DMS153 (cell line): ENCODE measurements at places on chromosomes 1 and 21.

DNA sequence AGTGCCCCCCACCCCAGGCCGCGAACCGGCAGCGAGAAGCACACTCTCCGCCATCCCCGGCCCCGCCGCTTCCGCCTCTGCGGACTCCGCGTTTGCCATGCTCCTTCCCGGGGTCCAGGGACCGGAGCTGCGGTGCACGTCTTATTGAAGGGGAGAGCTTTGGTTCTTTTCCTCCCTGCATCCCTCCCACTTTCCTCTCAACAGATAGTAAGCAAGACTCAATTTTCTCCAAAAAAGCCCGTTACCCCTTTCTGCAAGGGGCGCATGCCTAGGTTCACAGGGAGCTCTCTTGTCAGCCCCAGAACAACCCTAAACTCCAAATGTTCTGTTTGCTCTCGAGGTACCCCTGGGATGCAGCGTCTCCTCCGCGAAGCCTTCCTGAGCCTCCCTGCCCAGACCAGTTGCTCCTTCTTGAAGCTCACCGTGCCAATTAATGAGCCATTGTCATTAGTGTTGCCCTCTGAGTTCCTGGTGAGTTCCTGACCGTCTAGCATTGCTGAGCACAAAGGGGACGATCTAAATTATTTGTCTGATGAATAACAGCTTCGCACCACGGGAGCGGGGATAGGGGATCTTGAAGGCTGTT is 8.1 kb downstream of the FOXD3 start:
- no peak for DNase-seq

DNA sequence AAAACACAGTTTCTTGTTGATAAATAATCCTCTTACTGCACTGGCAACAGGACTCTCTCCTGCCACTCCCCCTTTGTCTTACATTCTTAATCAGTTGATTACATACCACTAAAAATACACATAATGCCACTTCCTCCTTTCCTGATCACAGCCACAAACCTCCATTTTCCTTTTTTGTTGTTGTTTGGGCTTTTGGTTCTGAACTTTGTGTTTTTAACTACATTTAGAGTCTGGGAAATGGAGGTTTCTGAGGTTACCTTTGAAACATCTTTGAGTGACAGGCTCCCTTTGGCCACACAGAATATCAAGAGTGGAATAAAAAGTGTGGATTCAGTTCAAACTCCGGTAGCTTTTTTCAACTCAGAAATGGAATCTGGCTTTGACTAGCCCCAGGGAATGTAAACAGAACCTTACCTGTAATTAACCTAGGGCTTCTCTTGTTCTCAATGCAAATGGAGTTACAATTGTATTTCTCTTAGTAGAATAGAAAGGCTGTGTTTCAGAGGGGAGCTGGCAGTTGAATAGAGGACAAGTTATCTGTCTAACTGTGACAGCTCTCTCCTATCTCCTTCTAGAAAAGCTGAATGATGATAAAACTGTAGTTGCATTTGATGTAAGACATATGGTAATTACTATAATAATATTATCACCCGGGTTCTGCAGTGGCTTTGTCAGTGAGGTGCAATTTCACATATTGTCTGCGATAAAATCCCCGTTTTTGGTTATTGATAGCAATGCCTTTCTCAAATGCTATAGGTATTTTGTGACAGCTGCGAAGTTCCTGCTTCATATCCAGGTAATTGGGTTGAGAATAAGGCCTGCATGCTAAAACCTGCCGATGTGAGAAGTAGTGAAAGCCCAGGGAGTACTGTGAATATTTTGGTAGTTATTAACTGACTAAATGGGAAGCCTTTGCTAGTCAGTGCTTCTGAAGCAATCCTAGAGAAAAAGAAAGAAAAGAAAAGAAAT is 66.9 kb downstream of the ST6GALNAC5 start:
- no peak for DNase-seq

GRCh38 chr21:14982336-14982735 is 82.5 kb downstream of the NRIP1 start:
- no peak for DNase-seq

- no peak for DNase-seq
Measured at GRCh38 chr1:156162430-156163037, 9.1 kb downstream of the SEMA4A start.

- DNase-seq, result no peak
Measured at GRCh38 chr21:14064296-14064645, 146.5 kb downstream of the LIPI start.

DNA sequence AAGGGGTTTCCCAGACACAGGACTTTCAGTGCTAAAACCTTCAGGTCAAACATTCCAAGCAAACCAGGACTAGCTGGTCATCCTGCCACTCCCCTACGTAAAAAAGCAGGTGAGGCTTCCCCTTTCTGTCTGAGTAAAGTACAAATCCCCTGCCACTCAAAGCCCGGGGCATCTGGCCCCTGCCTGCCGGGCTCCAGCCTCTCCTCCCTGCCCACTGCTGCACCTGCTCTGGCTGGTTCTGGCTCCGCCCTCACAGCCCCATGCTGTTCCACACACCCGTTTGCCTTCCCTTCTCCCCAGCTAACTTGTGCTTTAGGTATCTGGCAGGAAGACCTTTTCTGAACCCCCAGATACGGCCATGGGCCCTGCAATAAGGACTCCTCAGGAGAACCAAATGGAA is 23.3 kb upstream of the S100A7 start:
- DNase-seq, result peak; percentile 88

- DNase-seq, result no peak
Measured at GRCh38 chr21:25191141-25191540, 416.1 kb downstream of the MRPL39 start.

GRCh38 chr1:212607206-212607912 is 1.2 kb upstream of the ATF3 start:
- no peak for DNase-seq

DNA sequence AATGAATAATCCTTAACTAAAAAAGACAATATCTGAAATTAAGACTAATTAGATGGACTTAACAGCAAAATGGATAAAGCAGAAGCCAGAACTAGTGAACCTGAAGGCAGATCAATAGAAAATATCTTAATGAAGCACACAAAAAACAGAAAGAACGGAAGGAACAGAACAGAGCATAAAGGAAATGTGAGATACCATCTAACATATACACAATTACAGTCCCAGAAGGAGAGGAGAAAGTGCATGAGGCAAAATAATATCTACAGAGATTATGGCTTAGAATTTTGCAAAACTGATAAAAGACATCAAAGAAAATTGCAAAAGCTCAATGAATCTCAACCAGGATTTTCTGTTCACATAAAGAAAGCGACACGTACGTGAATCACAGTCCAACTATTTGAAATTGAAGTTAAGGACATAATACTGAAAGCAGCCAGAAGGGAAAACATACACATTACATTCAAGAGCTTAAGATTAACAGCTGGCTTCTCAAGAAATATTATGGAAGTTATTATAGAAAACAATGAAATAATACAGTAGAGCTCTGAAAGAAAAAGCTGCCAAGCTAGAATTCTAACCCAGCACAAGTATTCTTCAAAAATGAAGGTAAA is 182.0 kb downstream of the CDC42BPA start:
- DNase-seq, result no peak

DNA sequence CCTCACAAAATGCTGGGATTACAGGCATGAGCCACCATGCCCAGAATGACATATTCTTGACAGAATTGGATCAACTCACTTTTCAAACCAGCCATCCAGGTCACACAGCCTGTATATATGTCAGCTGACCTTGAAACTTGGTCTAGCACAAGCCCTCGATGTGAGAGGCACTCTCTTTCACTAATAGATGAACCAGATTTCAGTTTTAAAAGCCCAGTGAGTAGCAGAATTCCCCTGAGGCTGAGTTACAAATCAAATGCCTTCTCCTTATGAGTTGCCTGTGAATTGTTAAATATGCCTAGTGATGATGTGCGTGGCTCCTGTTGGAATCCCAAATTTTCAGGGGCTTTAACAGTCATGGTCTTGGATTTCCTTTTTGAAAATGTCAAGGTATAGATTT is 88.7 kb downstream of the CD247 start:
- DNase-seq, result no peak

DNA sequence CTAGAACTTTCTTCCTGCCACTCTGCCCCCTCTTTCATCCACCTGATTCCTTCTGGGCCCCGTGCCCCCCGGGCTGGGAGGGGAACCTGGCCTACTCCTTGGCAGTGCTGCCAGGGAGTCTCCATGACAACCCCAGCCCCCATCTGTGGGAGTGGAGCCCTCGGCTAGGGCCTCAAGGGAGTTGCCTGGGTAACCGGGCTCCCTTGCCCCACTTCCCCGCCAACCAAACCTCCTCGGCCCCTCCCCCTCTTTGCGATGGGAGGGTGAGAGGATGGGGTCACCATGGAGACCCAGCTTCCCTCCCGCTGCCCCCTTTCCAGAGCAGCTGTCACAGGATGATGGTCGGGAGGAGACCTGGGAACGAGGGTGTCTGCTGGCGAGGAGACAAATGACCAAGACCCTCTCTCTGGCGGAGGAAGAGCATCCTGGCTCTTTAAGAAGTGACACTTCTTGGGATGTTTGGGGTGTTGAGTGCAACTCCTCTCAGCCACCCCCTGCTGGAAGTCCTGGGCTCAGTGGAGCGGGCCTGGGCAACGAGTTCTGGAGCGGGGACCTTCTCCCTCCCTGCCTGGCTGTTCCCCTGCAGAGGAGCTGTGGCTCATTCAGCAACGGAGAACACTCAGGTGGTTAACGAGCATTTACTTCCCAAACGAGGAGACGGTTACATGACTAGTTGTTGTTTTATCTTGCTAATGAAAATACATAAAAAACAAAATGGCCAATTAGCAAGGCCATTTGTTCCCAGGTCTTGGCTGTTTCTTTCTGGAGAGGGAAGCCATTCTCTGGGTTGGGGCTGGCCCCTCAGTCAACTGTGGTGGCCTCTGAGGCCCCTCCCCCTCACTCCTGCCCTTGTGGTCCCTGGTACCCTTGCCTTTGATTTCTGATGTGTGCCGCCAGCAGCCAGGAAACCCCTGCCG is 82.8 kb downstream of the UBIAD1 start:
- DNase-seq, result no peak

DNA sequence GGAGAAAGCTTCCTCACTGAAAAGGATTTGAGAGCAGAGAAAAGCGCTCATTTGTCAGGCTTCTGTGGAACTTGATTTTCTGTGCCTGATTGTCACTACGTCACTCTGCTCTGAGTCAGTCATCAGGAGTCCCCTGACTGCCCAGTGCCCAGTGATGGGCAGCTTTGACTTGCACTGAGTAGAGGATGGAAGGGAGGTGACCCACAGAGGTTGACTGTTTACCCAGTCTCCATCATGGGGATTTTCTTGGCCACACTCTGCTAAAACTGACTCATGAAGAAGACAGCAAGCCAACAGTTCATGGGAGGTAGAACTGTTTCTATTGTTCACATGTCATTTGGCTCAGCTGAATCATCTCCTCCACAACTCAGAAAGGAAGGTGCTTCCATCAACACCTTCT is 82.1 kb upstream of the DUSP10 start:
- DNase-seq, result no peak

DNA sequence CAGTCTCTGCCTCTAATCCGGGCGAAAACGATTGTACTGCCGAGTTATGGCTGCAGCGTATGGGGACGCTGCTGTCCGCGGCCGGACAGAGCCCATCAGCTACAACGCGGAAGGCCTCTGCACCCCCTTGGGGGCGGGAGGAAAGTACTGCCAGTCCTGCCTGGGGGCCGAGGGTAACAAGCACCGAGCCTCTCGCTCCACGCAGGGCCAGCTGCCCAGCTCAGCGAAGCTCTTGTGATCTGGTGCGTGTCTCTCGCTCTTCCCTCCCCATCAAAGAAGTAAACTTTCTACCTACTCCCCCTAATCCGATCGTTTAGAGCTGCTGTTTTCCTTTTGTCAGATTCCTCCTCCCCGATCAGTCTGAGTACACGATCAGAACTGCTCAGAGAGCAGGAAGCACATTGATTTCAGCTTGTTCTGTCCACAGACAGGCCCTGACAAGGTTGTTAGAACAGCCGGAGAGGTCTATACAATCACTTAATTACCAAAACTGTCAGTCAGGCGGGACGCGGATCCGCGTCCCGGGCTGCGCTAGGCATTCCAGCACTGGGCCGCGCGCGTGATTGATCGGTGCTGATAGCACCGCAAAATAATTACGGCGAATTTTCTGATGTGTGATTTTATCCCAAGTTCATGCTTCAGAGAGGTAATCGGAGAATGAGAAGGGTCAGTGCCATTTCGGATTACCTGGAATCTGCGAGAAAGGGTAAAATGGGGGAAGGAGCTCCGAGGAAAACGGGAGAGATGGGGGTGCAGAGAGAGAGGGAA is 8.7 kb upstream of the BARHL2 start:
- no peak for DNase-seq
